ENCODE measurements at places on chromosomes 2 and 18.

GRCh38 chr2:120316528-120317179 lies 29.3 kb upstream of the INHBB start:
- DNase-seq: no peak

DNA sequence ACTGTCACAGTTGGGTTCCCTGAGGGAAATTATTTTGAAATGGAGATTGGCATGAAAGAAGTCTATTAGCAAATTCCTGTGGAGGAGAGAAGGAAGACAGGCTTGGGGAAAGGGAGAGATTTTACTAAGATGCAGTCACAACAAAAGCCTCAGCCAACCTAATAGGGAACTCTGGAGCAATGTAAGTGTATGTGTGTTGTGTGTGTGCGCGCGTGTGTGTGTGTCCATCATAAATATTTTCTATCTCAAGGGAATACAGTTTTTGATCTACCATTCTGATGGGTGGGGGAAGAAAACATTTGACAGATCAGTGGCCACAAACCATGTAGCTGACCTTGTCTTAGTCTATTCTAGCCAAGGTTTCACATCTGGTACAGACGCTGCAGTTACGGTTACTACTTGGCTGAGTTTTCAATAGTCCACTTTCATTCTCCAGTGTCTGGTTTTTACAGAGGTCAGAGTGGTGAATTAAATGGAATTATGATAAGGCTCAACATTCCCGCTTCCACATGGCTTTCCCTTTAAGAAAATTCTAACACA lies 72.6 kb downstream of the MREG start:
- DNase-seq: no peak

DNA sequence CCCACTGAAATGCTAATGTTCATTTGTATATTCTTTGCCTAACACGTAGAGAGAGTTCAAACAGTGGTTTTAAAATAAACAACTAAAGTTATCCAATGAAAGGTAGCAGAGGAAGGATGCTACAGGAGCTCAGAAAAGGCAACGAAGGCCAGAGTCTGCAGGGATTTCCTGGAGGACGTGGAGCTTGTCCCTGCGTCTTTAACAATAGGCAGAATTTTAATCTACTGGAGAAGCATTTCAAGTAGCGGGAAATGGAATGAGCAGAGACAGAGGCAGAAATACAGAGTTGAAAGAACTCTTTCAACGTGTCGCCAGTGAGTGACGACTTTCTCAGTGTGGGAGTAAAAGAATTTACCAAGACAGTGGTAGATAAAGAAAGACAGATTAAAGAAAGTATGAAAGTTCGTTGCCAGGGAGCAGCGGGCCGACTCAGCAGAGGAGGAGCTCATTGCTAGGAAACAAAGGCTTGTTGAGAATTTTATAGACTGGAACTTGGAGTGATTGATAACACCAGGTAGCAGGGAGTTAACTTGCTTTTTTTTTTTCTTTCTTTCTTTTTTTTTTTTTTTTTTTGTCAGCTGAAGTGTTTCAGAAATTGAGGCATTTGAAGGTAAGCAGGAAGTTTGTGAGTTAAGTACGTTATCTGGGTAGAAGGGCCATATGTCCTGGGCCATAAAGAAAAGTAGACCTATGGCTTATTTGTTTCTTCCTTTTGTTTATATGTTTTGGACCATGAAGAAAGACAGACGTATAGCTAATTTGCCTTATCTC lies 625 bp upstream of the NBAS start:
- DNase-seq: no peak

DNA sequence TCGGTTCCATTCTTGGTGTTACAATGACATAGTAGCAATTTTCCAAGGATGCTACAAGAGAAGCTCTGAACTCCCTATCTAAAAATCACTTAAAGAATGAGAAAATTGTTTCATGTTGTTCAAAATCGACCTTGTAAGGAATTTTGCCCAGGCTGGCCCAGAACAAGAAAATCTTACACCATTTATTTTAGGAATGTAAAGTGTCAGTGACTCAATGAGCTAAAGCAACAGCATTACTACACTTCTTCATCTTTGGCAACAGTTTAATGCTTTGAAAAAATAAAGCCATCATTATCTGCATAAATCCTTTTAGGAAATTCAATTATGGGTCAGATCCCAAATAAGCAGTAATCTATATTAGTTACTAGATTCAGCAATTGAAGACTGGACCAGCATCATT lies 38.6 kb downstream of the SLC25A12 start:
- DNase-seq: no peak

- DNase-seq: no peak
Observed at GRCh38 chr2:60834270-60834717, 47.1 kb upstream of the REL start.

Data from activated naive CD4-positive, alpha-beta T cell (primary cell).